ENCODE measurements at places on chromosomes 7 and 10.

DNA sequence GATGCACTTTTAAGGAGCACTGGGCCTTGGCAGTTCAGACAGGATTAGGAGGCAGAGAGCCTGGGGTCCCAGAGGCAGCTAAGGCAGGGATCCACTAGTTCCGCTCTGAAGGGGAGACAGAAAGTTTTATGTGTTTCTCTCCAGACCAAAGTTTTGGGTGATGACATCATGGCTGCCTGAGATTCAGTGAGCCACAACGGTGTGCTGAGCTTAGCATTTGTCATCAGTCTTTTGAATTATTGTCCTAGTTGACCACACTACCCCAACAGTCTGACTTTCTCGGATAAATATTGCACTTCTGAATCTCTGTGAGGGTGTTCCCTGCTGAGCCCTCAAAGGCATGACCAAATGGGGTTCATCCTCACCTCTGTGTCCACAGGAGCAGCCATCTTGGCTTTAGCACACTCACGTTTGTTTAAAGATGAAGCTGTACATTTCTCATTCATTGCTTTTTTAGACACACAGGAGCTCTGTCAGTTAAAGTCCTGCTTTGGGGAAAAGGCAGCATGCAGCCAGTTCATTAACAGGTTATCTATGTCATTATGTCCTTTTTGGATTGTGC lies 297.7 kb upstream of the LRGUK start:
- no peak for DNase-seq

DNA sequence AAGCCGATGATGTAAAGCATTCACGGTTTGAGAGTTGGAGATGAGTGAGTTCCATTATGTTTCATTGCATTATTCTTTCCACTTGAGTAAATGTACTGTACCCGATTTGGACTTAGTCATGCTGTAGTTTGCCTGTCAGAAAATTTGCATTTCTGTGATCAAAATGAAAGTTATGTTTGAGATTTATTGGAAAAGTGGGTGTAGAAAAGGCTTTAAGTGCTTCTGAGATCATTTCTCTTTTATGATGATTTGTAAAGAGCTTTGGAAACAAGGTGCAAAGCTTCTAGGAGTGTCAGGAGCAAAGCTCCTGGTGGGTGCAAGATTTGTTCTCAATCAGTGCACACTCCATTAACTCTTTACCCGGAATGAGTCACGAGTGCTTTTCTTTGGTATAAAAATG lies 204.1 kb upstream of the POM121L12 start:
- no peak for DNase-seq

DNA sequence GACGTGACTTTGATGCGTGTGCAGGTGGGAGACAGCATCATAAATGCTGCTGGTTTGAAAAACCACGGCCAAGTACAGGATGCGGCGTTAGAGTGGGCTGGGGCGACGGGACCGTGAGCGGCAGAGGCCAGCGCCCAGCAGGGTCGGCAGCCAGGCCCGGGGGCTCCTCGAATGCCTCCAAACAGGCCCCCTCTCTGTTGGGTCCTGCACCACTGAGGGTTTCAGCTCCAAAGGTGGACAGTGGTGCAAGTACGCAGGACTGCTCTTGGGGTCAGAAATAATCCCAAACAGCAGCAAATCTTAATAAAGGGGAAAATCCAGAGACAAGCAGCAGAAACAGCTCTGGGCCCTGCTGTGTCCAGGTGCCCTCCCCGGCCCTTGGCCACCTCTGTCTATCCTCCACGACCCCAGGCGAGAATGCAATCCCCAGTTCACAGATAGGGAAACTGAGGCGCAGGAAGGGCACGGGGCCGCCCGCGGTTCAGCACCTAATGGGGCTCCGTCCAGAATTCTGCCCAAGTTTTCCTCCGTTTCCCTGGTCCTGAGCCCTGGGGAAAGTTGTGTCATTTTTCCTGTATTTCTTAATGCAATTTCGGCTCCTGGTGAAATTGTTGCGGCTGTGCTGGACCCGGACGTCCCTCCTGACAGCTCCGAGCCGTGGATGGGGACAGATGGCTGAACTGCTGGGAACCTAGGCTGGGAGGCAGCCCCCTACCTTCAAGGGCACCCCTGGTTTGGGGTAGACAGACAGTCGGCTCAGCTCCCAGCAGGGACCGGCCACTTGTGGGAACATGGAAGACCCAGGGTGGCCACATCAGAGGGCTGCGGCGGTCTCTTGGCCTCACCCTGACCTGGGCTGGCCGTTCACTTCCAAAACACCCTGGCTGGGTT lies 97.4 kb downstream of the FOXL3 start:
- no peak for DNase-seq

- no peak for DNase-seq
Observed at GRCh38 chr7:145845345-145845744, 271.3 kb upstream of the CNTNAP2 start.

DNA sequence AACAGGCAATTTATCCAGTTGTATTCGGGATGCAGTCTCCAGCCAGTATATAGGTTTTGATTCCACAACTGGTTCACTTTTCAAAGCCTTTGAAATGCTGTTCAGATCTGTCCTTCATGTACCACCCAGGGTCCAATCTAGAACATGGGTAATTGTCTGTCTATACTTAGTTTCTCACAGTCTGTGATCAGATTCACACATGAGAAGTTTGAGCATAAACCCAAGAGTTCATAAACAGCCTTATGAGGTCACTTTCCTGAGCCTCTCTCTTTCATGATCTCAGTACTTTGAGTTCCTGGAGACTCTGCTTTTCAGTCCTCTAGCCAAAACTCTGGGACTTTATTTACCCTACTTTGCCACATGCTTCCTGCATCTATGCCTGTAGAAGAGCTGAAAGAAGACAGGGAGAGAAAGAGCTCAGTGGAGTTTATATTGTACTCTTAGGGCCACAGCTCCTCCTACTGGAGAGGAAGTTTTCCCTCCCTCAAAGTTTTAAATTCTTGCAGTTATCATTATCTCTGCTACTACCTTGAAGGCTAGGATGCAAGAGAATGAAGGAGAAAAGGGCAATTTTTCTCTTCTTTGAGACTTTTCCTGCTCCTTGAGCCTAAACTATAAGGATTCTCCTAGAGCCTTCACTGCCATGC lies 172.0 kb downstream of the ZEB1 start:
- DNase-seq: no peak

All from cerebellar nuclear complex (tissue), 1 donor.